ENCODE measurements at places on chromosomes 7 and 10. TPM values are rescaled to one million over a fixed set of nuclear protein-coding genes. Genes with fewer than 3 reads are reported as not detected.
A peak's percentile ranks its signal among the peaks of the same experiment; 100 is the strongest.

Gene TMEM176B
- total RNA-seq = 0.35 TPM

Gene PLEKHA8
- total RNA-seq = 36.5 TPM

Gene RELN
- total RNA-seq = 8.5 TPM

DNA sequence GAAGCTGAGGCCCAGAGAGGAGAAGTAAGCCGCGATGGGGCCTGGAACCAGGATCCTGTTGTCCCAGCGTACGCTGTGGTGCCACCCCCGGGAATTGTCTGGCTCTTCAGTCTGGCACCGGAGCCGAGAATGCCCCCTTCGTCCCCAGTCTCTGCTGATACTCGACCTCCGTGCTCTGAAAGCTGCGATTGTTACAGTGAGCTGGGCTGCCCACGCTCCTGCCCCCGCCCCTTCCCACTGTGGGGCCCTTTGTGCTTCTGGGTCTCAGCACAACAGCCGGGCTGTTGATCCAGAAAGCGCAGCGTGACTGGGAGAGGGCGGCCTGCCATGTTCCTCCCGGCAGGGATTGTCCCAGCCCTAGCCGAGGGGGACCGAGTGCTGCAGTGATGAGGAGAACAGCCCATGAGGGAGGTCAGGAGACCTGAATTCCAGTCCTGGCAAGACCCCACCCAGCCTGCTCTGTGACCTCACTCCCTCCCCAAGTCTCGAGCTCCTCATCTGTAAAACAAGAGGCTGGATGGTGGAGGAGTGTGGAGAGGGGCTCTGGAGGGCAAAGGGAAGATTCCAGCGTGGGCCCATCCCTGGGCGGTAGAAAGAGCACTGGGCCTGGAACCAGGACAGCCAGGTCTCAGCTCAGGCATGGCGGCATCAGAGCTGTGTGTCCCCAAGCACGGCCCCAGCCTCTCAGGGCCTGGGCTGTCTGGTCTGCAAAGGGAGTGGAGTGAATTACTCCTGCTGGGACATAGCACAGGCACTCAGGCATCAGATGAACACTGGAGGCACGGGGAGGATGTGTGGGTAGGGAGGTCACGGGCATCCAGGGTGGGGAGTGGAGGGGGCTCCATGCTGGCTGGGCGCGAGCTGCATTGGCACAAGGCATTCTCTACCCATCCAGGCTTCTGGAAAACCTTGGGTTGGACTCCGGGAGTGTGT lies 43.6 kb downstream of the TSPAN15 start:
- H3K4me3 ChIP-seq = no peak overlapping the region
- peaks cover 4% of the 10 kb centered on the region for H3K4me1 ChIP-seq
- H3K27ac ChIP-seq = no peak overlapping the region
- H3K36me3 ChIP-seq = no peaks in the 10 kb centered on the region
- DNase-seq = no peak

GRCh38 chr10:93680412-93681047 lies 21.9 kb downstream of the FRA10AC1 start:
- no peak for DNase-seq
- H3K27me3 ChIP-seq = no peaks in the 10 kb centered on the region
- peaks cover 48% of the 10 kb centered on the region for H3K36me3 ChIP-seq
- no peaks in the 10 kb centered on the region for H3K4me1 ChIP-seq

DNA sequence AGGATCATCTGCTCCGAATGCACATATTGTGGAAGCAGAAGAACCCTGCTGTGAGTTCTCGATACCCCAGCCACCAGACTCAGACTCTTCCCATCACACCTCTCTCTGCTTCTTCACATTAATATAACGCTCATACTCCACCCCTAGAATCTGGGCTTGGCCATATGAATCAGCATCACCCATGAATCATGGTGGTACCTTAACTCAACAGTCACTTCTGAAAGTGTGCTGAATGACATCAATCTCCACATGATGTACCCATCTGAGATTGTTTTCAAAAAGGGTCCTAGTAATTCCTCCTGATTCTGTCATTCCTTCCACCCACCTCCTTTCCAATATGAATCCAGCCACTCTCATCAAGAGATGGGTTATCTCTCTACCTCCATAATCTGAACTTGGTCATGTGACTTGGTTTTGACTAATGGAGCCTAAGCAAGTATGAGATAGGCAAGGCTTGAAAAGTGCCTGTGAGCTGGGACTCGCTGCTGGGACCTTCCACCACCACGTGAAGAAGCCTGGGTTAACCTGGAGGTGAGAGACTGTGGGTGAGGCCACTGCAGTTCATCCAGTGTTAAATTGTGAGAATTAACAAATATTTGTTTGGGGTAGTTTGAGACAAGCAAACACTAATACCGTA lies 15.4 kb downstream of the YWHAG start:
- no peak overlapping the region for H3K4me3 ChIP-seq
- H3K27me3 ChIP-seq = no peaks in the 10 kb centered on the region
- peaks cover under 1% of the 10 kb centered on the region for H3K4me1 ChIP-seq
- peaks cover 91% of the 10 kb centered on the region for H3K36me3 ChIP-seq
- DNase-seq = no peak
- no peak overlapping the region for H3K27ac ChIP-seq

- H3K27me3 ChIP-seq = peaks cover 82% of the 10 kb centered on the region
- H3K4me1 ChIP-seq = peaks cover 3% of the 10 kb centered on the region
- H3K4me3 ChIP-seq = no peak overlapping the region
- no peak for DNase-seq
- H3K36me3 ChIP-seq = no peaks in the 10 kb centered on the region
These were observed 164.7 kb downstream of the CPEB3 start for GRCh38 chr10:92126100-92126650.

DNA sequence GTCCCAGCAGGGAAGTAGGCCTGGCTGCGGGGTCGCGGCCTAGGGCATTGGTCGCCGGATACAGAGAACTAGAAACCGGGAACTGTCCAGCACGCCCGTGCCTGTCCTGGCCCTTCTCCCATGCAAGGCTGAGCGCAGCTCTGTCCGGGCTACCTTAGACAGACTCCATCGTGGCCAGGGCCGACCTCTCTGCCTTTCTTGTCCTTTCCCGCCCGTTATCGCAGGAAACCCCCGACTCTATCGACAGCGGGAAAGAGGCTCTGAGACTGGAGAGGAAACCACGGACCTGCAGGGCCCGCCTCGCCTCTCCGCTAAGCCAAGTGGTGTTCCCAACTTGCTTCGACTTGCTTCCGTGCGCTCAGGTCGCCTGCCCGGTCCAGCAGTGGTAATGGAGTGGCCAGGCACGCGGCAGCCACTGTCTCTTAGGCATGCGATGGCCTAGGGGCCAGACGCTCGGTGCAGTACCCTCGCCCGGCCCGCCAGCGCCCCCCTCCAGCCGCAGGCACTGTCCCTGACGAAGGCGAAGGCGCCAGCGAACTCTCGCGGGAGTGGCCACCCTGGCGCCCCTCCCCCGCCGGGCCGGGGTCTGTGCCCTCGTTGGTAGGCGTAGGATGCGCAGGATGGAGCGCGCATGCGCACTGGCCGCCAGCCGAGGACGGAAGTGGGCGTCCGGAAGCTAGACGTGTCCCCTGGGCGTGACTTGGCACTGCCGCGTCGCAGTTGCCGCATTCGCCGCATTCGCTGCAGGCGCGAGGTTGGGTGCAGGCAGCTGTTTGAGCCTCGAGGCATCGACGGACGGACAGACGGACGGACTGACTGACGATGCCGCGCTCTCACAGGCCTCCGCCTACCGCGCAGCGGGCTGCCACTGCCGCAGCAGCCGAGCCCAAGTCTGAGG lies 54.4 kb downstream of the MCMBP start:
- H3K36me3 ChIP-seq = peaks cover 19% of the 10 kb centered on the region
- no peaks in the 10 kb centered on the region for H3K4me1 ChIP-seq
- peak overlapping the region; percentile 91 for H3K4me3 ChIP-seq
- H3K27ac ChIP-seq = peak overlapping the region; percentile 89

DNA sequence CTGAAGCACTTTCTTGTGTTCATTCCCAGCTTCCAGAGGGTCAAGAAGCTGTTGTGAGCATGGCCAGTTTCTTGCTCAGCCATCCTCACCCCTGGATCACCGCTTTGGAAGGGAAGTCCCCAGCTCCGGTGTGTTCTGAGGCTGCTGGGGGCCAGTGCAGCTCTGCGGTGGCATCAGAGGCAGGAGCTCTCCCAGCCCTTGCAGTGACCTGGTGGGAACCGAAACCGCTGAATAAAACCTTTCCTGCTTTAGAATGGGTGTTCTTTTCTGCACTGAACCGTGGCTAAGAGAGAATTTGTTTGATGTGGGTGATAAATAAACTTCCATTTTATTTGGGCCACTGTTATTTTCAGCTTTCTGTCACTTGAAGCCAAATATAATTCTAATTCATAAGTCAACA lies 450.9 kb upstream of the VSTM2A start:
- no peak overlapping the region for H3K27ac ChIP-seq
- H3K27me3 ChIP-seq = no peaks in the 10 kb centered on the region
- DNase-seq = no peak
- H3K4me3 ChIP-seq = no peak overlapping the region

GRCh38 chr7:133828906-133829305 lies 298.2 kb upstream of the LRGUK start:
- no peak overlapping the region for H3K4me3 ChIP-seq
- H3K36me3 ChIP-seq = peaks cover 9% of the 10 kb centered on the region
- H3K4me1 ChIP-seq = peaks cover 4% of the 10 kb centered on the region
- DNase-seq = no peak
- H3K27me3 ChIP-seq = no peaks in the 10 kb centered on the region

- DNase-seq = peak; percentile 10
- H3K36me3 ChIP-seq = no peaks in the 10 kb centered on the region
- no peaks in the 10 kb centered on the region for H3K27me3 ChIP-seq
- no peak overlapping the region for H3K4me3 ChIP-seq
These were observed 445.1 kb upstream of the ZMIZ1 start for GRCh38 chr10:78623578-78624215.

GRCh38 chr10:50346942-50347341 lies 95.6 kb upstream of the ASAH2 start:
- H3K36me3 ChIP-seq = peaks cover 13% of the 10 kb centered on the region
- no peaks in the 10 kb centered on the region for H3K27me3 ChIP-seq
- no peak overlapping the region for H3K27ac ChIP-seq
- H3K4me3 ChIP-seq = no peak overlapping the region
- no peak for DNase-seq

DNA sequence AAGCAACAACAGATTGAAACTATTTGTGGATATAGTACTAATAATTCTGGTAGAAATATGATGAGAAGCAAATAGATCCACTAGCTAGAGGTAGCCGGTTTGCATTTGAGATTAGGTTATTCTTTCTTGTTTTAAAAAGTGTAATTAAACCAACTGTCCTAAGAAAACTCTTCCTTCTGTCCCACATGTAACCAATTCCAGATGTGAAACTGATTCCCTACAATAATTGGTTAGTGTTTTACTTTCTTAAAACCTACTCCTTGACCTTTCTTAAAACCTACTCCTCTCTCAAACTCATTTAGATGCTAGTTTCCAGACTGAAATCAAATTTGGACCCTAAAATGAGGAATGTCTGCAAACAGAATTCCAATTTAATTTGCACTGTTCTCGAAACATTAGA lies 521.5 kb downstream of the SUGCT start:
- H3K27me3 ChIP-seq = no peaks in the 10 kb centered on the region
- no peak overlapping the region for H3K27ac ChIP-seq
- H3K4me3 ChIP-seq = no peak overlapping the region
- no peak for DNase-seq
- no peaks in the 10 kb centered on the region for H3K36me3 ChIP-seq

- no peaks in the 10 kb centered on the region for H3K36me3 ChIP-seq
- no peaks in the 10 kb centered on the region for H3K27me3 ChIP-seq
- H3K4me3 ChIP-seq = no peak overlapping the region
These were observed 12.6 kb downstream of the KLLN start for GRCh38 chr10:87850742-87851205.

DNA sequence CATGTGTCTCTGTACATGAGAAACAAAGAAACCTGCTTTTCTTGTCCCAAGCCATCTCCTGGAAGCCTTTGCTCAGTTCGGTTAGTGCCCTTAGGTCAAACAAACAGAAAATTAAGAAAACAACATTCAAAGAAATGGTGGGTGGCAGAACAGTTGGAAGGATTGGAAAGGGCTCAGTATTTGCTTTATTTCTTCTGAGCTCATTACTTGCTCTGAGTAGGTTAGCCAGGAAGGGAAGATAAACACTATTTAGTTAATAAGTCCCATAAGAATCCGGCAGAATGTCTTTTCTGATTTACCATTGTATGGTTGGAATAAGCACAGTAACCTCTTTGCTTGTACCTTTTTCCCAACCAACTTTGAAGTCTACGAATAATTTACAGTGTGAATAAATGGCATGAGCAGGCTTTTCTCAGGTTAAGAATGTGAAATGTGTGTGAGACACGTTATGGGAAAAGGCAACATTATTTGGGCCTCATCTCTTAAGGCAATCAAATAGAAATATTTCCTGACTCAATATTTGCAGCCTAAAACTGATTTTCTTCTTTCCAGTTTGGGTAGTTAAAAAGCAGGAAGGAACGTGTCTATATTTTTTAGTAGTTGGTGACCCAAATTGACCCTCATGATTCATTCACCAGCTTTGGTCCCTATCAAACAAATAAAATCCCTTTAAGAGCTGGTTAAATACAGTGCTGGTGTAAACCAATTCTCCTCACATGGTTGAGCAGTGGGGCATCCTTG lies 158.5 kb downstream of the DKK1 start:
- H3K4me1 ChIP-seq = no peaks in the 10 kb centered on the region
- H3K36me3 ChIP-seq = no peaks in the 10 kb centered on the region
- no peaks in the 10 kb centered on the region for H3K27me3 ChIP-seq
- no peak overlapping the region for H3K27ac ChIP-seq
- no peak overlapping the region for H3K4me3 ChIP-seq
- no peak for DNase-seq

GRCh38 chr10:98296524-98296923 lies 28.5 kb upstream of the LOXL4 start:
- H3K4me3 ChIP-seq = no peak overlapping the region
- H3K27ac ChIP-seq = no peak overlapping the region

GRCh38 chr10:11532306-11532705 lies 79.1 kb downstream of the USP6NL start:
- no peak overlapping the region for H3K4me3 ChIP-seq
- no peak for DNase-seq
- peak overlapping the region; percentile 3 for H3K27ac ChIP-seq
- no peaks in the 10 kb centered on the region for H3K27me3 ChIP-seq

- no peak overlapping the region for H3K4me3 ChIP-seq
- H3K27ac ChIP-seq = no peak overlapping the region
These were observed 17.7 kb upstream of the OPALIN start for GRCh38 chr10:96376483-96376882.

- H3K36me3 ChIP-seq = no peaks in the 10 kb centered on the region
- H3K4me3 ChIP-seq = no peak overlapping the region
- DNase-seq = no peak
- H3K27me3 ChIP-seq = no peaks in the 10 kb centered on the region
- H3K27ac ChIP-seq = no peak overlapping the region
These were observed 42.0 kb downstream of the ABCA13 start for GRCh38 chr7:48213226-48213625.

DNA sequence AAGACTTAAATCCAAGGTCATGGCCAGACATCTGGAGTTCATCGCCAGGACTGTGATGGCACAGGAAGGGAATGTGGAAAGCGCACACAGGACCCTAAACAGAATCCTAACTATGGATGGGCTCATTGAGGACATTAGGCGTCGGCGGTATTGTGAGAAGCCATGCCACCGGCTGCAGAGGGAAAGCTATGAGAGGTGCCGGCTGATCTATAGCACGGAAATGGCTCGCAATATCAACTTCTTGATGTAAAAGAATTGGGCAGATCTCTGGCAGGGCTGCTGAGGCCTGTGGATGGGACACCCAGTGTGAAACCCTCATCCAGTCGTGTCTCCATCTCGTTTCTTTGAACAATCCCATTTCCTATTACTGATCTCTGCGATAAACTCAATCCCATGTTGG lies 6.3 kb upstream of the CTBP2 start:
- no peak overlapping the region for H3K4me3 ChIP-seq
- peaks cover 4% of the 10 kb centered on the region for H3K4me1 ChIP-seq

- no peaks in the 10 kb centered on the region for H3K36me3 ChIP-seq
- H3K4me3 ChIP-seq = no peak overlapping the region
- H3K27ac ChIP-seq = no peak overlapping the region
- no peaks in the 10 kb centered on the region for H3K27me3 ChIP-seq
- no peak for DNase-seq
These were observed 99.8 kb downstream of the ODAD2 start for GRCh38 chr10:27899058-27899457.
